ENCODE measurements at places on chromosomes 1 and 21. TPM values are rescaled to one million over a fixed set of nuclear protein-coding genes. Genes with fewer than 3 reads are reported as not detected.

CEP85 gene
- total RNA-seq = 8.9 TPM

TRNP1 gene
- 188 TPM for total RNA-seq

EXTL1 gene
- 26.5 TPM for total RNA-seq

CYB5RL gene
- total RNA-seq = 2.3 TPM

S100A1 gene
- not detected for total RNA-seq

SDE2 gene
- total RNA-seq = 10.4 TPM

KLHDC7A gene
- total RNA-seq = not detected

P3H1 gene
- 215 TPM for total RNA-seq

GPR153 gene
- 7.2 TPM for total RNA-seq

TCHHL1 gene
- total RNA-seq = not detected

GBP7 gene
- not detected for total RNA-seq

LMX1A gene
- total RNA-seq = not detected

KRTAP6-1 gene
- not detected for total RNA-seq

SCAF4 gene
- 6.9 TPM for total RNA-seq

FAM163A gene
- total RNA-seq = not detected
